ENCODE measurements at places on chromosomes 1 and 21.

DNA sequence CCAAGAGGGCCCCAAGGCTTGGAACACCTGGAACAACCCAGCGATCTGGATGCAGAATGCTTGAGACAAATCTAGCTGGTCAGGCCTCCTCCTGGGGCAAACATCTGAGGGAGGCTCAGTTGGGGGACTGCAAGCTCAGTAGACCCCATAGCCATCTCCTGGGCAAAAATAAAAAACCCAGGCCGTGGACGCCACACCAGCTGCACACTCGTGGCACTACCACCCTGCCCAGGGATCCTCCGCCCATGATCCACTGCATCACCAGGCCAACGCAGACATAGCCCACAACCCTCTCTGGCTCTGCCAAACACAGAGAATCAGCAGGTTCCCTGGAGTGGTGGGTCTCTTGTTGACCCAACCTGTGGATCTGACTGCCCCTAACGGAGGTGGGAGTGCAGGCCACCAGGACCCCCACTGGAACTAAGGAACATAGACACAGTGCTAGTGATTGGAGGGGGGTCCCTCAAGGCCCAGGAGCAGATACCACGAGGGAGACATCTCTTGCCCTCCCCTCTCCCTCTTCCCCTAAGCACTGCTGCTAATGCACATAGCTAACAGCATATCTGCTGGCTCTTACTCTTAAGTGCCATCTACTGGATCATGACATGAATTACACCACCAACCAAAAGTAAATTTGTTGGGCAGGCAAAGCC is 147.2 kb downstream of the CHD1L start:
- DNase-seq = peak; percentile 12

- no peak for DNase-seq
Observed at GRCh38 chr1:1157033-1157365, 16.7 kb upstream of the TTLL10 start.

- no peak for DNase-seq
Observed at GRCh38 chr1:36881068-36881405, 153.3 kb downstream of the GRIK3 start.

DNA sequence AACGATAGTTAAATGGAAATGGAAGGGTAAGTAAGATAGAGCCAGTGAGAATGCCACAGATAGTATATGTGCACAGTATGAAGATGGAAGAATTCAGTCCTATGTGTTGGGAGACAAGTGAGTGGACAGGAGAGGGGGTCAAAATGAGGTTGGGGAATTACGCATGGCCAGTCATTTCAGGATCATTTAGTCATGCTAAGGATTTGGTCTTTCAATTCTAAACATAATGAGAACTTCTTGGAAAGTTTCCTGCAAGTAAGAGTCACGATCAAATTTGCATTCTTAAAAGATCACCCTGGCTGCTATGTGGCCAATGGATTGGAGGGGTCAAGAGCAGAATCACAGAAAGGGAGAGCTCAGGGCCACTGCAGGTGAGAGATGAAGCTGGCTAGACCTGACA is 64.0 kb upstream of the KCNK2 start:
- no peak for DNase-seq

- DNase-seq = no peak
Observed at GRCh38 chr1:7562729-7563605, 208.1 kb upstream of the VAMP3 start.

GRCh38 chr1:225815526-225816178 is 5.7 kb downstream of the EPHX1 start:
- no peak for DNase-seq

DNA sequence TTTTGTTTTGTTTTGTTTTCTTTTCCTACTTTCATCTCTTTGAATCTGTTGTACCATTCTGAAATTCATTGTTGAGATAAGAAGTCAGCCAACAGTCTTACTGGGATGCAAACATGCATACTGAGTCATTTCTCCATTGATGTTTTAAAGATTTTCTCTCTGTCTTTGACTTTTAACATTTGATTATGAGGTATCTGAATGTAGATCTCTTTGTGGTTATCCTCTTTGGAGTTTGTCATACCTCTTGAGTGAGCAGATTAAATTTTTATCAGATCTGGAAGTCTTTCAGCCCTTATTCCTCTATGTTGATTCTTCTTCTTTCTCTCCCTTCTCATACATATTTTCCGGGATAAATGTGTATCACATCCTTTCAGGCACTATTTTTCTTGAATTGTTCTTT is 406.9 kb upstream of the NCAM2 start:
- DNase-seq = no peak

- no peak for DNase-seq
Observed at GRCh38 chr21:44353191-44353970, at the start of gene TRPM2. Gene TRPM2 (plus strand): TSS chr21:44353621. CDS start chr21:44353701, 80 bp downstream.

GRCh38 chr1:43137445-43138052 is 34.5 kb downstream of the EBNA1BP2 start:
- DNase-seq = no peak

- no peak for DNase-seq
Observed at GRCh38 chr1:4407851-4408250, 246.6 kb upstream of the AJAP1 start.

Measured in right kidney (tissue), 9 donors.